ENCODE measurements at places on chromosomes 11 and 22. TPM values are rescaled to one million over a fixed set of nuclear protein-coding genes. Genes with fewer than 3 reads are reported as not detected.

MYRF gene
- total RNA-seq, result 0.70 TPM

OR52A1 gene
- not detected for total RNA-seq

SF3A1 gene
- 235 TPM for total RNA-seq

RIMBP3B gene
- total RNA-seq, result 0.35 TPM

POU2AF2 gene
- total RNA-seq, result not detected

HEPHL1 gene
- not detected for total RNA-seq

POLR2L gene
- total RNA-seq, result 182 TPM

CNIH2 gene
- 2.7 TPM for total RNA-seq

SSRP1 gene
- 308 TPM for total RNA-seq

CTSF gene
- 5.6 TPM for total RNA-seq

ENDOD1 gene
- total RNA-seq, result 29.6 TPM

OR4D5 gene
- not detected for total RNA-seq

ENTHD1 gene
- total RNA-seq, result 0.16 TPM

KRTAP5-10 gene
- not detected for total RNA-seq

NEFH gene
- 6.3 TPM for total RNA-seq

HOATZ gene
- not detected for total RNA-seq

ANGPTL5 gene
- total RNA-seq, result not detected

CSF2RB gene
- 0.20 TPM for total RNA-seq

MMP10 gene
- total RNA-seq, result not detected

MOGAT2 gene
- not detected for total RNA-seq

ACTN3 gene
- 0.33 TPM for total RNA-seq

SLC25A1 gene
- 44.7 TPM for total RNA-seq

RAB36 gene
- total RNA-seq, result 0.93 TPM

CDC42EP2 gene
- 0.62 TPM for total RNA-seq

MLC1 gene
- 0.35 TPM for total RNA-seq

SLC37A2 gene
- 1.5 TPM for total RNA-seq

ACP2 gene
- 24.1 TPM for total RNA-seq

SAA1 gene
- total RNA-seq, result not detected

CFAP300 gene
- not detected for total RNA-seq

KRTAP5-1 gene
- not detected for total RNA-seq

LSP1 gene
- total RNA-seq, result 226 TPM

TRIM21 gene
- total RNA-seq, result 22.8 TPM

TUB gene
- 0.24 TPM for total RNA-seq

PATE2 gene
- not detected for total RNA-seq

KCTD14 gene
- total RNA-seq, result 0.20 TPM

UBQLN3 gene
- total RNA-seq, result not detected

MGAT3 gene
- 0.27 TPM for total RNA-seq

MS4A6E gene
- not detected for total RNA-seq

OR10A2 gene
- total RNA-seq, result not detected

MAPK12 gene
- 9.3 TPM for total RNA-seq

IFITM2 gene
- total RNA-seq, result 142 TPM

DEUP1 gene
- not detected for total RNA-seq

SPON1 gene
- total RNA-seq, result 0.97 TPM

CDC42BPG gene
- 2.3 TPM for total RNA-seq
